Left forelimb (tissue), 1 donor: ENCODE measurements at places on chromosomes 16 and 17.

- no peak for DNase-seq
Observed at GRCh38 chr17:31579265-31579664, 187.8 kb downstream of the RAB11FIP4 start.

- no peak for DNase-seq
Observed at GRCh38 chr16:88088161-88088581, 136.9 kb downstream of the BANP start.

DNA sequence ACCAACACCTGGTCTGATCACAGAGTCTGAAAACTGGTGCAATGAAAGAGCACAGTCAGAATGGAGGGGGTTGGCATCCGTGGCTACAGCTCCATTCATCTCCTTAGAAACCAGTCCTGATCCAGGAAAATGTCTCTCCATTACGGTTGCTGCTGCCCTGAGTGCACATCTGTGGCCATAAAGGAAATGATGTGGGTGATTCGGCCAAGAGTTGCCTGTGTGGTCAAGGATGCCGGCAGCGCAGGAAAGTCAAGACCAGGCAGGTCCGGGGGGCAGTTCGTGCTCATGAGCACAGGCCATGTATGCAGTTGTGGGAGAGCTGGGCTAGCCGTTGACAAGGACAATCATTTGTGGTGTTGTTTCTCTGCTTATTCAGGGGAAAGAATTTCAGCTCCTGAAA is 5.9 kb downstream of the XAF1 start:
- DNase-seq: no peak

DNA sequence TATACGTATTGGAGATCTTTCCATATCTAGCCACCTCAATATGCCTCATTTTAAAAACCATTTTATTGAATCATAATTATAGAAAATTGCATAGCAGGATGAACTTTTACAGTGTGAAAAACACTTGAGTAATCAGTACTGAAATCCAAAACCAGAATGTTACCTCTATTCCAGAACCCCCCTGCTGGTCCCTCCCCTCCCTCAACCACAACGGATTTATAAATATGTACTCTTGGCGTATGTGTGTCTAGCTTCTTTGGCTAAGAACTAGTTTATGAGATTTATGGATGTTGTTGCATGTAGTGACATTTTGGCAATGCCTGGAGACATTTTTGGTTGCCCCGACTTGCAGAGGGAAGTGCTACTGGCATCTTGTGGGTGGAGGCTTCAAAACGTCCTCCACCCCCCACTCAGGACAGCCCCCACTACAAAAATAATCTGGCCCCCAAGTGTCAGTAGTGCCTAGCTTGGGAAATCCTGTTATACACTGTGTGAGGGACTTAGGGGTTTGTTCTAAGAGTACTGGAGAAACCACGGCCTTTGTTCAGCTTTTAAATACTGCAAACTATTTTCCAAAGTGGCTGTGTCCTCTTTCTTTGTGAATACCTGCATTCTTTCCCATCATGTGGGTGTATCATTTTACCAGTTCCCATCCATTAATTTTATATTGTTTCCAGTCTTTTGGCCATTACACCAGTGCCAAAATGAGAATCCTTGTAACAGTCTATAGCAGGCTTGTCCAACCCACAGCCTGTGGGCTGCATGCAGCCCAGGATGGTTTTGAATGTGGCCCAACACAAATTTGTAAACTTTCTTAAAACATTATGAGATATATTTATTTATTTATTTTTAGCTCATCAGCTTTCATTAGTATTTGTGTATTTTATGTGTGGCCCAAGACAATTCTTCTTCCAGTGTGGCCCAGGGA is 23.7 kb downstream of the ITPRIPL2 start:
- no peak for DNase-seq

DNA sequence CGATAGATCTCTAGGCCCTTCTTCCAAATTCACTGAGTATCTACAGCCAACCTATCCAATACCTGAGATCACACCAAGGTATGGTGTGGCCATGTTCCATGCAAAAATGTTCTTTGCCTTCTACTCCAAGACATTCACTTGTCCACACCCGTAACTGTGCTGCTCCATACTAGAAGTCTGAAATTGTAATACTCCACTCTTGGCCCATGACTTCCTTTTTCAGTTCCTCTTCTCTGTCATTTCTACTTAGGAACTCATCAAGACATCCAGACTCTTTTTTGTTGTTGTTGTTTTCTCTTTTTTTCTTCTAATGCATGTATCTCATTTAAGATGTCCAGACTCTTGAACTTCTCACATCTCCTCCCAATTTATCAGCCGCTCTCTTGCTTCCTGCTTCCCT is 42.5 kb upstream of the KSR1 start:
- no peak for DNase-seq

DNA sequence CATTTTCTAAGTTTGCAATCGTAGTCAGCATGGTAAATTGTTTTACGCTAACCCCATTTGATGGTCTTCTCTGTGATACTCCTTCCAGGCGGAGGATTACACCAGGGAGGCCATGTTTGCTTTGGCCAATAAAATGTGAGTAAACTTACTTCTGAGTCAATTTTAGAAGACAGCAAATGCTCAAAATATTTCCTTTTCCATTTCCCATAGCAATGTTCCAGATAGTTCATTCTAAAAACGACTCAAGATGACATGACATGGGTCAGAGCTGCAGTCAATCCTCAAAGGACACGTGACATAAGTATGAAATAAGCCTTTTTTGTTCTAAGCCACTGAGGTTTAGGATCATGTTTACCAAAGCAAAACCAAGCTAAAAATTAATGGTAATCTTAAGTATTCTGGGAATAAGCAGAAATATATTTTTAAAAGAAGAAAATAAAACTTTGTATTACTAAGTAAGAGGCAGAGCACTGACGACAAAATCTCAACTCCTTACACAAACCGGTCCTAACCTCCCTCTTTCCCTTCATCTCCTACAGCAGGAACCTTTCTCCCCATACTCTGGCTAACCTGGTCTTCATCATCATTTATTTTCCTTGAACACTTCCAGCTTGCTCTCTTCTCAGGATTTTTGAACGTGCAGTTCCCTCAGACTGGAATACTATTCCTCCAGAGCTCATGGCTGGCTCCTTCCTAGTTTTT is 266.2 kb downstream of the CEP112 start:
- no peak for DNase-seq

GRCh38 chr17:66357037-66357436 is 54.6 kb downstream of the PRKCA start:
- no peak for DNase-seq

- no peak for DNase-seq
Observed at GRCh38 chr17:35750526-35751395, 2.3 kb downstream of the GAS2L2 start.

DNA sequence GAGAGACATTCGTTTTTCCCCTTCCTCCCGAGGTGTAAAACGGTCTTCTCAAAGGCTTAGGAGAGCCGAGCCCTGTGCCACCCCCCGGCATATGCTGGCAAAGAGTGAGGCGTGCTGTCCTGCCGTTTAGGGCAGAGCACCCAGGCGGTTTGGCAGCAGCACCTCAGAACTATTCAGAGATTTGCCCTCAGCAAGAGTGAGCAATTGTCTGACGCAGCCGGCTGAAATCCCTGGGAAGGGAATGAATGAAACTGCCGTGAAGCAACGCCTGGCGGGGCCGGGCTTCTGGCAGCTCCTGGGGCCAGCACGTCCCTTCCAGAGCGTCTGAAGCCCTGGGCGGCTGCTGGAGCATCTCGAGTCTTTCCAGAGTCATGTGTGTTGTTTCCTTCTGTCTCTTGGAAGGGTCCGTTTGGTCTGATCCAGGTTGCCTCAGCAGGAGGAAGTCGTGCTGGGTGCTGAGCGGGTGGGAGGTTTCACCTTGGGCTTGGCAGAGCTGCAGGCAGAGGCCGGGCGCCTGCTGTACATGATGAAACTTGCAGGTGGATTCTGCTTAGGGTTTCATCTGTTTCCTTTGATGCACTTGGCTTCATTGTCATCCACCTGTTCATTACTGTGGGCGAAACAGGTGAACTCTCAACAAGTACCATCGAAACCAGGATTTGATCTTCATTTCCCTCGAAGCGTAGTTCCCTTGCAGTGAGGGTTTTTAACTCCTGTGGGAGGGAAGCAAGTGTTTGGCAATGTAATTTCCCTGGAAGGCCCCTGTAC is 35.4 kb downstream of the TBCD start:
- DNase-seq: no peak

- DNase-seq: no peak
Observed at GRCh38 chr17:82065193-82065637, 389 bp downstream of the DUS1L start.

DNA sequence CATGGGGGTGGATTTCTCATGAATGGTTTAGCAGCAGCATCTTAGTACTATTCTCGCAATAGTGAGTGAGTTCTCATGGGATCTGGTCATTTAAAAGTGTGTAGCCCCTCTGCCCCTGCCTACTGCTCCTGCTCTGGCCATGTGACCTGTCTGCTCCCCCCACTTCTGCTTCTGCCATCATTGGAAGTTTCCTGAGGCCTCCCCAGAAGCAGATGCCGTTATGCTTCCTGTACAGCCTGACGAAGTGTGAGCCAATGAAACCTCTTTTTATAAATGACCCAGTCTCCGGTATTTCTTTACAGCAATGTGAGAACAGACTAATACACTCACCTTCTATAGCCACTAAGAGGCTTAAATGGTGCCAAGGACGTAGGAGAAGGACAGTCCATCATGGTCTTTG is 51.5 kb downstream of the NOL11 start:
- DNase-seq: no peak

DNA sequence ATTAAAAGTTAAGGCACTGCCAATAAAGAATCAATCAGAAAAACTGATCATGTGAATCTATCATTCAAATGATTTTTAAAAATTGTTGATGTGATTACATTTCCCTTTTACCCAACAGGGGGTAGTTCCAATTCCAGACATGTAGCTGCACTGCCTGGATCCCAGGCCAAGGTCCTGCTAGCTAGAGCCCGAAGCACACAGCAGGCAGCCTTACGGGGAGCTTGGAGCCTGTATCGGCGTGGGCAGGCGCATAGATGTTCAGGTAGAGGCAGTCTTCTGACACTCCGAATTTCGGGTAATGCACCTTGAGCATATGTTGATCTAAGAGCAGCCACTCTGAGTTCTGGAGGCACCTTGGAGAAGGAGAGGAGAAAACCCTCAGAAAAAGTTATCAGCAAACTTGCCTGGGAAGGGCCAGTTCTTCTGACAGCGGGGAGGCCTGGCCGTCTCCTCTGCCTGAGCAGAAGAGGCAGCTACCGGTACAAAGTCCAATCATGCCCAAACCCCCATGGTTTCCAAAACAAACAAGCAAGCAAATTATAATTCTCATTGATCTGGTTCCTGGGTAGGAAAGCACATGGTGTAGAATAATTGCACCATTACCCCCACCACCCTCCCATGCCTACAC is 3.6 kb downstream of the CES5A start:
- DNase-seq: no peak

GRCh38 chr17:82449131-82449882 is 1.2 kb downstream of the CYBC1 start:
- no peak for DNase-seq

DNA sequence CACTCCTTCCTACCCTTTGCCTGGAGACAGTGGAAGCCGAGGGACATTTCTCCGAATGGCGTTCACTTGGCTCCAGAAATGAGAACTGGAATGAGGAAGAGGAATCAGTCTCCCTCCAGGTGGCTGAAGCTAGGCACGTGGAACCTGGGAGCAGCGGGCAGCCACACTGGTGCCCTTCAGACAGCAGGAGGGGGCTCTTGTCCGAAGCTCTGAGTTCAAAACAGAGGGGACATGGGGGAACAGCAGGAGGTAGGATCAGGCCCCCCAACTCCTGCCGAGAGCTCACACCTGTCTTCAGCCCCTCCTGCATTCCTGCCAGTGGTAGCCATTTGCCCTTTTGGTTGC is 41.5 kb downstream of the TMEM235 start:
- no peak for DNase-seq
